Stimulated activated CD4-positive, alpha-beta T cell treated with anti-CD3 and anti-CD28 coated beads, Interleukin-15, amount 100 ng/mL, for 1 hour (primary cell): ENCODE measurements at places on chromosomes 4 and X.

DNA sequence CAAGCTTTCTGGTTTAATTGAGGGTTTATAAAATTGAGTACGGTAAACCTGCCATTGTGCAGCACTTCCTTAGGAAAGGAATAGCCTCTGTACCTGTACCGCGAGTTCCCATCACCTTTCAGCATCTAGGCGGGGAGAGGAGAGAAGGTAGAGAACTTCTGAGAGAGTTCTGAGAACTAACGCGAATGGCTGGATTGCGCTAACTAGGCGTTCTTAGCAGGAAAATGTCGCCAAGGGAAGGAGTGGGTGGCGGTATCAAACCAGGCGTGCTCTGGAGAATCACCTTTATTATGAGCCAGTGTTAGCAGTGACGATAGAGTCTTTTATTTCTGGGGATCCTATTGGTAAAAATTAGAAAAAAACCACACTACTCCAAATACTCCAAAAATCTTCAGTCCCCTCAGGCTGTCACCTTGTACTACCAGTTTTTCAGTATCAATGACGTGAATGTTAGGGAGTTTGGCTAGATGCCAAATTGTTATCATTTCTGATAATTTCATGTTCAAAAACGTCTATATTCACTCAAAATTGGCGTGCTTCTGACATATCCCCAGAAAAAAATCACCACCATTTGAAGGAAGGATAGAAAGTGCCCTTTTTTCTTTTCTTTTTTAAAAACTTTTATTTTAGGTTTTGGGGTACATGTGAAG is 1.4 kb downstream of the UGT8 start:
- no peak for DNase-seq

DNA sequence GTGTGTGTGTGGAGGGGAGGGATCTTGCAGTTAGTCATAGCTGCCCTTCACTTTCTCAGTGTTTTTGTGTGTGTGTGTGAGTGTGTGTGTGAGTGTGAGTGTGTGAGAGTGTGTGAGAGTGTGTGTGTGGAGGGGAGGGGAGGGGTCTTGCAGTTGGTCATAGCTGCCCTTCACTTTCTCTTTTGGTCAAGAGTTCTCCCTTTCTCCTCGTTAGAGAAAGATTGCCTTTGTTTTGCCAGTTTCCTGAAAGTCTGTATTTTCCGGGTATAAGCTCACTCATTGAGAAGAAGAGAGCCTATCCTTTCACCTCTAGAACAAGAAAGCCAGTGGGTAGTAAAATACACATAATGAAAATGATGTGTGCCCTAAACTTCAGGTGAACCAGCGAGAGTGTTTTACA is 75.2 kb upstream of the ENPP6 start:
- no peak for DNase-seq

DNA sequence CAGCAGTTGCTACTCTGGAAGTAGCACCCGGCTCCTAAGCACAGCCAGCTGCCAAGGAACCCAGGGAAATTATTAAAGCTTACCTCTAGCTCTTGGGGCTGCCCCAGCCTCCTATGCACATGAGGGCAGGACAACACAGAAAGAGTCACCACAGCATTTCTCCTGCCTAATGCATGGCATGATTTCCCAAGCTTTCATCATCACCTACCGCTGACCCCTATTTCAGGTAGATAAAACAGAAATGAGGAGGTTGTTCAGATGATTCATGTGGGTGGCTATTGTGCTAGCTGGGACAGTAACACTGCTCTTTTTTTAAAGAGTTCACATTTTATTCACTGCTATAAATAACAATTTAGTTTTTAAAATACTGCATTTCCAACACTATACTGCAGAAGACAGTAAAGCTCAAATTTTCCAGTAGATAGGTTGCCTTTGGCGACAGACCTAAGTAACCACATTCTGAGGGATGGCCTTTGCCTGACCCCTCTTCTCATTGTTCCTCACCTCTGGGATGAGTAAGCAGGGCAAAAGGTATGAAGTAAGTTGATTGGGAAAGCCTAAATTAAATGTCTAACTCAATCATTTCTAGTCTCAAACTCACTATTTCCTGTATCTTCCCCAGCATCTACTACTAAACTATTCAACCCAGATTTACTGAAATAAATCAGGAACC is 16.7 kb downstream of the CASK start:
- DNase-seq, result no peak

DNA sequence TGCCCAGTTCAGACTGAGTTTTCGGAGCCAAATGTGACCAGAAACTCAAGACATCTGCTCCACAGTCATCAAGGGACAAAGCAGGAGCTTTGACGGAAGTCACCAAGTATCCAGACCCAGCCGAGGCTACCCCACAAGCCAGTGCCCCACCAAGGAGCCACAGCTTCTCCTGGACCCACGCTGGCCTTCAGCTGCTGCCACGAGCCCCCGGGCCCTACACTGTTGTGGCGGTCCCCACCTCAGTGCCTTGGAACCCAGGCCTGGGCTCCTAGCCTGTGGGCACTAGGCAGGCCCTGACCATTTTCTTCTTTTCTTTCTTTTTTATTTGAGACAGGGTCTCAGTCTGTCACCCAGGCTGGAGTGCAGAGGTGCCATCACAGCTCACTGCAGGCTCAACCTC is 82.1 kb upstream of the NKX1-1 start:
- no peak for DNase-seq

GRCh38 chrX:48890934-48891401 is 6.6 kb downstream of the TIMM17B start:
- no peak for DNase-seq

GRCh38 chr4:182554736-182555135 is 311.5 kb downstream of the TENM3 start:
- DNase-seq, result no peak

- DNase-seq, result no peak
Observed at GRCh38 chr4:169142906-169143305, 127.8 kb downstream of the SH3RF1 start.

- no peak for DNase-seq
Observed at GRCh38 chr4:5448221-5448620, 260.1 kb downstream of the EVC2 start.

DNA sequence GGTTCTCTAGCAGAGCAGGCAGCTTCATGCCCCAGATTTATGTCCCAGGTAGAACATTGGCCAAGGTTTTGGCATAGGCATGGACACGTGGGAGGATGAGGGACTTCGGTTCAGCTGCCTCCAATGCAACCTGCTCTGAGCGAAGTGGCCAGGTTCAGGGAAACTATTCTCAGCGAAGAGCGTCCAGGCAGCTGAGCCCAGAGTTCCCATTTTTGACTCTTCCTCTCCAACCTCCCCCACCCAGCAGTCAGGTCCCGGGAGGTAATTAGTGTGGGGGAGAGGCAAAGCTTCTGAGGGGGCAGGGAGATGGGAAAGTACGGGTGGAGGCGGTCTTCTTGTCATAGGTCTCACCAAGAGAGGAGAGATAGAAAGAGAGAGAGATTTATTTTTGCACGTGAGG is 1.0 kb downstream of the GABRA4 start:
- no peak for DNase-seq

DNA sequence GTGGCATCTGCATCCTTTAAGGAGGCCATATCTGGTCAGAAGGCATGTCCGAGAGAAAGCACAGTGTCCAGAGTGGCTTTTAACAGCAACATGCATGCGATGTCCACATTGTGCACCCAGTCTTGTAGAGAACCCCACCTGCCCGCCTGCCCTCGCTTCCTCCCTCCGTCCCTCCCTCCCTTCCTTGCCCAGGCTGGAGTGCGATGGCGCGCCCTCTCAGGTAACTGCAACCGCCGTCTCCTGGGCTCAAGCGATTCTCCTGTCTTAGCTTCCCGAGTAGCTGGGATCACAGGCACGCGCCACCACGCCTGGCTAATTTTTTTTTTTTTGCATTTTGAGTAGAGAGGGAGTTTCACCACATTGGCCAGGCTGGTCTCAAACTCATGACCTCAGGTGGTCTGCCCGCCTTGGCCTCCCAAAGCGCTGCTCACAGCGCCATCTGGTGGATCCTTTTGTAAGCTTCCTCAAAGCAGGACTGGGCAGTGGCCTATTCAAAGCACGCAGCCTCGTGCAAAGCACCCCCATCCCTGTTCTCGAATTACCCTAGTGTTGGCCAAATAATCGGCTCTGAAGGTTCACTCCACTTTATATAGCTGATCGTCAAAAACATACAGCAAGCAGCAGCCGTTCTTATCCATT is 15.0 kb downstream of the BRCC3 start:
- no peak for DNase-seq

DNA sequence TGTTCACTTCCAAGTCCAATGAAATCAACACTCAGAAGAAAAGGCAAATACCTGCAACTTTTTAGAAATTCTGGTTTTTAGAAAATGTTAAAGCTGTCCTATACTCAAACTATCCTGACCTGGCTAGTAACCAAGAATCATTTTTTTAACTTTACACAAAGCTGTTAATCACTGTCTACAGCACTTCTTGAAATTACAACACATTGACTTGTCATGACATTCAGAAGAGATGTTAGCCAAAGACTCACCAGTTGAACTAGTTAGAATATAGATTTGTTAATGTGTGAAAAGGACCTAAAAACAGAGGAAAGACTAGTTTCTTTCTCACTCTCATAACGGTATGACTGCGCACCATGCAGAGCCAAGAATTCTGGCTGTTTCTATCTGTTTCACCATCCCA is 98.8 kb downstream of the COX18 start:
- DNase-seq, result no peak

DNA sequence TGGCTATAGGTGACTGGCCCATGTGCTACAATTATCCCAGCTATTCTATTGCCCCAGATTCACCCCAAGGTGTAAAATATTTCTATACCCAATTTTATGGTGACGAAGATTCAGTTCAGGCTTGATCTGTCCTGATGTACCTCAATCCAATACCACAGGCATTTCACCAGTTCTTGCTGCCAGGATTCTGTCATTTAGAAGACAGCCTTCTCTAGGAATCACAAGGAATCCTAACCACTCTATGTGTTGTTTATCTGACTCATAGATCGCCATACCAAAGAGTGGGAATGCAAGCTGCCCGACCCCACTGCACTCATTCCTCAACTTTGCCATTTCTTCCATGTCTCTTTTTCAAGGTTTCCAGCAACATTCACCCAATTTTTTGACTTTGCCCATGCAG is 355.0 kb upstream of the EMCN start:
- no peak for DNase-seq

DNA sequence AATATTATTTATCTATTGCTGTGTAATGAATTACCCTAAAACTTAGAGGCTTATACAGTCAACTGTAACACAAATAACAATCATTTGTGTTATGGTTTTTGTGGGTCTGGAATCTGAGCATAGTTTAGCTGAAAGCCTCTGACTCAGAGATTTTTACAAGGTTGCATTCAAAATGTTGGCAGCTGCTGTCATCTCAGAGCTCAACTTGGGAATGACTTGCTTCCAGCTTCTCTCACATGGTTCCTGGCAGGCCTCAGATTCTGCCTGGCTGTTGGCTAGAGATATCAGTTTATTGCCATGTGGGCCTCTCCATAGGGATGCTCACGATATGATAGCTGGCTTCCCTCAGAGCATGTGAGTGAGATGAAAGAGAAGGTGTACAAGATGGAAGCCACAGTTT is 70.2 kb upstream of the BRWD3 start:
- DNase-seq, result no peak

- DNase-seq, result no peak
Observed at GRCh38 chr4:18934197-18934596, 912.6 kb upstream of the LCORL start.

DNA sequence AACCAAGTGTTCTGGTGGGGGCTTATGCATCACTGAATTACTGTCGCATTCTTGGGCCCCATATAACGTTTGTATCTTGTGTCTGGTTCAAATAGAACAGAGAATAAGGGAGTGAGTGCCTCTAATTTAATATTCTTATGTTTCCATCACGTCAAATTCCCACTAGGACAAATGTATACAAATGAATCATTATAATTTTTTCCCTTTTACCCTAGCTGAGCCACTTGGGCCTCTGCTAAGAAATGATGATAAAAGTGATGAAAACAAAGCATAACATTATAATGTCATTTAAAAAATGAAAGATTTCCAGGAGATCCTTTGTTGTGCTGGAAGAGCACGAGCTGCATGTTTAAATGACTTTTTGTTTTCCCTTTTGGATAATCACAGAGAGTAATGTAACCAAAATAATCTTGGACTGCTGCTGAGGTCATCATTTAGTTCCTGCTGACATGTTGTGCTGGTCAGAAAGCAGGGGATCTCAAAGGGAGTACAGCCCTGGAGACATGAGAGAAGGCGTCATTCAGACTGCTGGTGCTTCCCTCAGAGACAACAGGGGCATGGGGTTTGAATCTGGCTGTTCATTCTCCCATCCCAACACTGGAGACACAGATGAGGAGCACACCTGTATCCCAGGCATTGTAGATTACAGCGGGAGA is 105.1 kb upstream of the SCOC start:
- no peak for DNase-seq

DNA sequence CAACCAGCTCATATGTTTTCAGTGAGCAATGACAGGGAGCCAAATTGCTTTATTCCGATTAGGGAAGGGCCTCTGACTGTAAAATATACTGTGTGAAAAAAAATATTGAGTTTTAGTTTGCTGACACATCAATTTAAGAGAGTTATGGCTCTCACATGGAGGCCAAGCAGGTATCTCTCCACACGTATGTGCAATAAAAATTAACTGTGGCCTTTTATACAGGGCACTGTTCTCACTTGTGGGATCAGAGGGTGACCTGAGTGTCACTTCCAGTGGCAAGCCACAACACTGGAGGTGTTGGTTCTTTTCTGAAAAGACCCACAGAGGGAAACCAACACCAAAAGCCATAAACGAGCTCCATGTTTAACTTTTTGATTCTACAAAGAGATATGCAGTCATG is 462.8 kb downstream of the MID1IP1 start:
- DNase-seq, result no peak

DNA sequence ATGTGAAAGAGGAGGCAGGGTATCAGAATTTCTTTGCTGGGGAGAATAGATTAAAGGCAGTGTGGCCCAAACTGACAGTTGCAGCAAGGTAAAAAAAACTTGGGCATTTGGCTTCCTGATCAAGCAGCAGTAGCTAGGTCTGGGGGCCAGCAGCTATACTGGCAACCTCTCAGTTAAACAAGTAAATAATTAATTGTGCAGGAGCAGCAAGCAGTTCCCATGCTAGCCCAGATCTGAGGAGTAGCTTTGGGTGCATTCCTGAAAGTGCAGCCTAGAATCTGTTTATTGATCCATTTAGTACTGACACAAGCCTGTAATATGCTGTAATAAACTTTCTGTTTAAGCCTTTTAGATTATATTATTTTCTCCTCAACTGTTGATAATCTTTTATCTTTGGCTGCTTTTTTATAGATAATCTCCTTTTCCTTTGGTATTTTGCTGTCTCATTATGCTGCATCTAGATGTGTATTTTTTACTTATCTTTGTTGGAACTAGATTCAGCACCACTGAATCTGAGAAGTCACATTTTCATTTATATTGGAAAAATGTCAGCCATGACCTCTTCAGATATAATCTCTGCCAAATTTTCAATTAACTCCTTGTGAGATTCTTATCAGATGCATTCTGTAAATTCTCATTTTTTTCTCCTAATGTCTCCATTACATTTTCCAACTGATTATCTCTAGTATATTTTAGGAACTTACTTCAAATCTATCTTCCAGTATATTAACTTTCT is 276.3 kb downstream of the STPG2 start:
- DNase-seq, result no peak

GRCh38 chr4:48664938-48665337 is 115.1 kb downstream of the FRYL start:
- no peak for DNase-seq
